Mesothelial cell of epicardium (in vitro differentiated cells): ENCODE measurements at places on chromosomes 11 and 22.

GRCh38 chr11:26512196-26512595 is 59.9 kb downstream of the MUC15 start:
- no peak for DNase-seq
- no peak overlapping the region for H3K27ac ChIP-seq
- H3K4me1 ChIP-seq: no peaks in the 10 kb centered on the region
- H3K36me3 ChIP-seq: no peaks in the 10 kb centered on the region

DNA sequence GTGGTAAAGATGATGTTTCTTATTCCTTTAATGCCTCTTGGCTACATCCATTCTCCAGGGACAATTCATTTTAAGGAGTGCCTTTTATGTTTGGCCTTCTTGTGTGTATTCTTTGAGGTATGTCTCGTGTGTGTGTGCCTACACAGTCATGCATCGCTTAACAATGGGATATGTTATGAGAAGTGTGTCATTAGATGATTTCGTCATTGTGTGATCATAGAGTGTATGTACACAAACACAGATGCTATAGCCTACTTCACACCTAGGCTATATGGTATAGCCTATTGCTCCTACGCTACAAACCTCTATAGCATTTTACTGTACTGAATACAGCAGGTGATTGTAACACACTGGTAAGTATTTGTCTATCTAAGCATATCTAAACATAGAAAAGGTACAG is 23.0 kb downstream of the ZNF202 start:
- H3K36me3 ChIP-seq: peaks cover 8% of the 10 kb centered on the region
- no peaks in the 10 kb centered on the region for H3K4me1 ChIP-seq
- H3K27ac ChIP-seq: no peak overlapping the region

DNA sequence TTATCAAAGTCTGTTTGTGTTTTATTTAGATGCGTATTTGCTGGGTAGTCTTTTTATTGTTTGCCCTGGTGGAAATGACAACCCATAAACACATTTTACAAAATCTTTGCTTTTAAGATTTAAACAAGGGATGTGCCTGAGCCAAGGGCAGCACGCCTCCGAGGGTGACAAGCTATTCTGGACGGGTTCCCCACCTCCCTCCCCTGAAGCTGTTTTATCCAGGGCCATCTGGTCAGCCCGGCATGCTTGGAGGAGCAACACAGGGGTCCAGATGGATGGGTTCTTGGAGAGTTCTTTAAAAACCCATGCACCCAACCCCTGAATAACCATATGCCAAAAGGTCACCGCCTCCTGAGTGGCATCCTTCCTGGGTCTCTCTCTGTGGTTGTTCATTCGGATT is 408.9 kb downstream of the OPCML start:
- H3K27ac ChIP-seq: no peak overlapping the region
- H3K4me3 ChIP-seq: no peak overlapping the region
- no peaks in the 10 kb centered on the region for H3K36me3 ChIP-seq
- H3K4me1 ChIP-seq: peaks cover 2% of the 10 kb centered on the region

- no peak overlapping the region for H3K27ac ChIP-seq
- no peak overlapping the region for H3K4me3 ChIP-seq
- H3K27me3 ChIP-seq: peaks cover 29% of the 10 kb centered on the region
- no peaks in the 10 kb centered on the region for H3K36me3 ChIP-seq
- H3K4me1 ChIP-seq: no peaks in the 10 kb centered on the region
Measured at GRCh38 chr11:133710681-133711240, 134.6 kb downstream of the SPATA19 start.

GRCh38 chr22:38704654-38705234 is 1.0 kb upstream of the GTPBP1 start:
- H3K27ac ChIP-seq: peak overlapping the region; percentile 99
- DNase-seq: no peak
- H3K4me1 ChIP-seq: peaks cover 42% of the 10 kb centered on the region
- no peaks in the 10 kb centered on the region for H3K27me3 ChIP-seq
- H3K36me3 ChIP-seq: peaks cover 2% of the 10 kb centered on the region

DNA sequence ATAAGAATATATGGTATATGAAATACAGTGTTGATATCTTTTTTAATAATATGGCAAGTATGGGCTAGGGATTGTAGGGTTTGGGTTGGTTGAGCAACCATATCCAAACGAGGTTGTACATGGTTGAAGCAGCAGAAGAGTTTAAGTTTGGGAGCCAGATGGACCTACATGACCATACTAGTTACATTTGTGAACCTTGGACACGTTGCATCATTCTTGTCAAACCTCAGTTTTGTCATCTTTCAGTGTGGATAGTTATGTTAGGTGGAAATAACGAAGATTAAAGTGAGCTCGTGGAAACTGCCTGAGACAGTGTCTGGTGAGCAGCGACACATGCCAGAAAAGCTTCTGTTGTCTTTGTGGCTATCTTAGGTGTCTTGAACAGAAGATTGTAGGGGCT is 307.1 kb upstream of the KIRREL3 start:
- H3K4me3 ChIP-seq: no peak overlapping the region
- no peak for DNase-seq
- H3K36me3 ChIP-seq: no peaks in the 10 kb centered on the region
- H3K27me3 ChIP-seq: peaks cover 18% of the 10 kb centered on the region

GRCh38 chr22:35547987-35548721 is 7.5 kb downstream of the RASD2 start:
- H3K4me3 ChIP-seq: no peak overlapping the region
- H3K27ac ChIP-seq: no peak overlapping the region
- no peaks in the 10 kb centered on the region for H3K4me1 ChIP-seq
- H3K27me3 ChIP-seq: peaks cover 54% of the 10 kb centered on the region

GRCh38 chr11:69640995-69641581 is at the start of gene CCND1:
CCND1 (plus strand) TSS chr11:69641156; CDS start chr11:69641314, 158 bp downstream.
- peak within 1 kb of the TSS; percentile 88 for H3K27ac ChIP-seq
- peaks cover 43% of the 10 kb centered on the region for H3K4me1 ChIP-seq
- peaks cover 20% of the 10 kb centered on the region for H3K27me3 ChIP-seq
- peak within 1 kb of the TSS; percentile 96 for H3K4me3 ChIP-seq
- H3K36me3 ChIP-seq: no peaks in the 10 kb centered on the region

DNA sequence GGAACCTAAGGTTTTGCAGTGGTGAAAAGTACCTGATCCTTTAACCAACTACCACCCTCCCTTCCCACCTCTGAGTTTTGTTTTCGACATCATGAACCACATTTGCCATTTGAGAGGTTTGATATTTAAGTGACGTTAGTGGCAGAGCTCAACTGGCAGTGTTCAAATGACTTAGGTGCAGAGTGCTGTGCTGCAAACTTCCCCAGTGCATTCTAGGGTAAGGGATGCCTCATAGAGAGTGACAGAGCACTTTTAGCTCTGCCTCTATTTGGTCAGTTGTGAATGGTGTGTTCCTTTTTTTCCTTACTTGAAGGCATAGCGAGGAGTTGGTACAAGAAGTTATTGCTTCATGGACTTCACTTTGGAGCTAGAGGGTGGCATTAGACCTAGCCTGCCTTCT is 9.4 kb downstream of the BMAL1 start:
- H3K4me1 ChIP-seq: no peaks in the 10 kb centered on the region
- no peak overlapping the region for H3K27ac ChIP-seq
- peaks cover 36% of the 10 kb centered on the region for H3K27me3 ChIP-seq
- no peaks in the 10 kb centered on the region for H3K36me3 ChIP-seq
- DNase-seq: no peak

DNA sequence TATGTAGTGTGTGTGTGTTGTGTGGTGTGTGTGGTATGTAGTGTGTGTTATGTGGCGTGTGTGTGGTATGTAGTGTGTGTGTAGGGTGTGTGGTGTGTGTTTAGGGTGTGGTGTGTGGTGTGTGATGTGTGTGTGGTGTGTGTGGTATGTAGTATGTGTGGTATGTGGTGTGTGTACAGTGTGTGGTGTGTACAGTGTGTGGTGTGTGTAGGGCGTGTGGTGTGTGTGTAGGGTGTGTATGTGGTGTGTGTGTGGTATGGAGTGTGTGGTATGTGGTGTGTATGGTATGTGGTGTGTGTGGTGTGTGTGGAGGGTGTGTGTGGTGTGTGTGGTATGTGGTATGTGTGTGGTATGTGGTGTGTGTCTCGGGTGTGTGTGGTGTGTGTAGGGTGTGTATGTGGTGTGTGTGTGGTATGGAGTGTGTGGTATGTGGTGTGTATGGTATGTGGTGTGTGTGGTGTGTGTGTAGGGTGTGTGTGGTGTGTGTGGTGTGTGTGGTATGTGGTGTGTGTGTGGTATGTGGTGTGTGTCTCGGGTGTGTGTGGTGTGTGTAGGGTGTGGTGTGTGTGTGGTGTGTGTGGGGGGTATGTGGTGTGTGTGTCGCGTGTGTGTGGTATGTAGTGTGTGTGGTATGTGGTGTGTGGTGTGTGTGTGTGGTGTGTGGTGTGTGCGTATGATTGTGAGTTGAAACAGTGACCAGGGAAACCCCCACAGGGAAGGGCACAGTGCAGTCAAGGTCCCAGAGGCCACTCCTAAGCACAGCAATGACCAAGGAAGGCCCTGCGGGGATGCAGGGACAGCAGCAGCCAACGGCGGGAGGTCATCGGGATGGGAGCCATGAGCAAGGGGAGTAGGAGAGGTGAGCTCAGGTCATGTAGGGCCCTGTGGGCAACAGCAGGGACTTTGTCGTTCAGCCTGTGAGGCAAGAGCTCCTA is 2.9 kb upstream of the PPP6R2 start:
- no peak overlapping the region for H3K27ac ChIP-seq
- H3K27me3 ChIP-seq: no peaks in the 10 kb centered on the region
- H3K4me3 ChIP-seq: no peak overlapping the region

GRCh38 chr11:123718063-123718462 is 23.4 kb downstream of the ZNF202 start:
- H3K4me1 ChIP-seq: no peaks in the 10 kb centered on the region
- H3K27me3 ChIP-seq: peaks cover 23% of the 10 kb centered on the region
- H3K27ac ChIP-seq: no peak overlapping the region
- no peak for DNase-seq
- H3K36me3 ChIP-seq: peaks cover 3% of the 10 kb centered on the region
- H3K4me3 ChIP-seq: no peak overlapping the region

GRCh38 chr11:27088353-27088752 is 47.7 kb downstream of the BBOX1 start:
- peaks cover 21% of the 10 kb centered on the region for H3K4me1 ChIP-seq
- no peak overlapping the region for H3K4me3 ChIP-seq
- H3K36me3 ChIP-seq: peaks cover 19% of the 10 kb centered on the region
- peaks cover 3% of the 10 kb centered on the region for H3K27me3 ChIP-seq

DNA sequence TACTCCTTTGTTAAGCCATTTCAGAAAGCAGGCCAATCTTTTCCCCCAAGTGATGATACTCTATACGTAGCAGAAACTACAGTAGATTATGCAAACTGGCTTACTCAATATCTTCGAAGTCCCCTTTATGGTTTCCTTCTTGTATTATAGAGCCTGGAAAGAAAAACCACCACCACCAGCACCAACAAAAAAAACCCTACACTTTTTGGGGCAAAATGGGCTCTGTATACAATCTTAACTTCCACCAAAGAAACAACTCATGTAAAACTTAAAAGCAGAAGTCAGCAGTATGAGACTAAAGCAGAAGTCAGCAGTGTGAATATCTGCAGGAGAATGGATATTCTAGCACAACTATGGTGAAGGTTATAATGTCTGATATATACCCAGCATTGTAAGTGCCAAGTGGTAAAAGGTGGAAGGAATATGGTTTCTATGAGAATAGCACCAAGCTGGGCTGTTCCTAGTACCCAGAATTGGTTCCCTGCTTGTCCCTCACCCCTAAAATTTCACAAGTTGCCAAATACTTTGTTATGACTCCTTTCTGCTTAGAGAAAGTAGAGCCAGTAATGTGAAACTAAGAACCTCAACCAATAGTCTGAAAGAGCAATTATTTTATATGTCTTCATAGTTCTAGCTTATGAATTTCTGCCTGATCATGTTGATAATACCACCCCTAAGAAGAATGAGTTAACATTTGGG is 252.1 kb downstream of the SBF2 start:
- no peak overlapping the region for H3K27ac ChIP-seq
- peaks cover under 1% of the 10 kb centered on the region for H3K4me1 ChIP-seq
- no peak for DNase-seq
- H3K4me3 ChIP-seq: no peak overlapping the region
- peaks cover 27% of the 10 kb centered on the region for H3K36me3 ChIP-seq

GRCh38 chr11:99822846-99823565 is 802.3 kb downstream of the CNTN5 start:
- H3K4me3 ChIP-seq: no peak overlapping the region
- no peaks in the 10 kb centered on the region for H3K36me3 ChIP-seq
- no peaks in the 10 kb centered on the region for H3K4me1 ChIP-seq
- H3K27ac ChIP-seq: no peak overlapping the region

- H3K4me3 ChIP-seq: no peak overlapping the region
- no peak for DNase-seq
- peak overlapping the region; percentile 2 for H3K27ac ChIP-seq
- H3K27me3 ChIP-seq: no peaks in the 10 kb centered on the region
Measured at GRCh38 chr11:47052165-47052564, 115.6 kb downstream of the CSTPP1 start.

DNA sequence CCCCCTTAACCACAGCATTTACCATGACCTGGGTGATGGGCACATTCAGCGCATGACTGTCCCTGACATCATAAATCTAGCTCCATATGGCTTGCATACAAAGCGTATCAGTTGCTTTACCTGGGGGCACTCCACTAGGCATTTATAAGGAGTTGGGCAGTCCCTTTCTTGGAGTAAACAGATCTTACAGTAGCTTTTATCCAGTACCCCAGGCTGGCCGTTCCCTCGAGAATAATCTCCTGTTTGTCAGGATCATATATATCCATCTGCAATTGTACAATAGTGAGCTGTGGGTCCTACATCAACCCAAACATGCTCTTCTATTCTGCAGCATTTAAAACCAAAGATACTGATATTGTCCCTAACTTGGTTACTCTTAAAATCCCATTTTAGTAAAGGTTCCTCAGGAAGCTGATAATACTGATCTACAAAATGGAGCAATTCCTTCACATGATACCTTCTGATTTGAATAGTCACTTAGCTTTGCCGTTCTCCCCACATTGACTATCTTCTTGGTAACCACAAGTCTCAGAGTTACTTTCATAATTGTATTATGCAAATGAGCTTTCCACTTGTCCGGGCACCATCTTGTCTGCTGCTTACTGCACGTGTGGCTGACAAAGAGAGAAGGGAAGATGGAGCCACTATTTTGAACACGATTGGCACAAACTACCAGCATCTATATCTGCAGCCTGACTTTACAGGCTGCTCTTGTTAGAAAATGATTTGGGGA is 205.0 kb downstream of the CWF19L2 start:
- H3K4me3 ChIP-seq: no peak overlapping the region
- DNase-seq: no peak
- H3K4me1 ChIP-seq: peaks cover 32% of the 10 kb centered on the region

GRCh38 chr11:6459099-6459450 is 14.7 kb downstream of the TRIM3 start:
- no peak for DNase-seq
- H3K4me1 ChIP-seq: peaks cover 4% of the 10 kb centered on the region
- no peak overlapping the region for H3K4me3 ChIP-seq

GRCh38 chr22:33909911-33910310 is 10.4 kb downstream of the LARGE1 start:
- H3K4me3 ChIP-seq: no peak overlapping the region
- DNase-seq: no peak
- peaks cover 3% of the 10 kb centered on the region for H3K36me3 ChIP-seq
- peaks cover 2% of the 10 kb centered on the region for H3K4me1 ChIP-seq
- H3K27me3 ChIP-seq: no peaks in the 10 kb centered on the region

- no peaks in the 10 kb centered on the region for H3K4me1 ChIP-seq
- DNase-seq: no peak
- H3K36me3 ChIP-seq: peaks cover 43% of the 10 kb centered on the region
- no peaks in the 10 kb centered on the region for H3K27me3 ChIP-seq
Measured at GRCh38 chr11:14471127-14471526, 28.5 kb downstream of the COPB1 start.
